8988T (cell line): ENCODE measurements at places on chromosomes 7 and 10.

DNA sequence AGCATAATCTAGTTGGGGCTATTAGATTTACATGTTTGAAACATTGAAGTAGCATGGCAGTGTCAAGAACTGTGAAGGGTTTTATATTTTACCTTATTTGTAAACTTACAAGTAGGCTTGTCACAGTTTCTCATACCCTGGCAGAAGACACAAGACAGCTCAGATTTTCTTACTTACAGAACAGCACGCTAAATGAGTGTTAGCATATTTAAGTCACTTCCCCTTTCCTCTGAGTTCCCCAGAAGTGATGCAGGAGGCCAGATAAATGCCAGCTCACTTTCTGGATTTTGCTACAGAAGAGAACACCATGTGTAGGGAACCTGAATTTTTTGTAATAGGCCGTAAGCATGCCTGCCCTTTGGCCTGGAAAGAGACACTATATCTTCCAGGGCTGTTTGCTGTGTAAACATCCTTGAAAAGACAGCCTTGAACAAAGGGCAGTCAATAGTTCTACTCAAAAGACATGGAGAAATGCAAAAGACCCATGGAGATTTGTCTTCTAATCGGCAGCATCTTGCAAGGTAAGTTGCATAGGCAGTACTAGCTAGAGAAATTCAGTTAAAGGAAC, 279.1 kb downstream of the PHF14 start:
- DNase-seq: no peak

GRCh38 chr7:133051066-133051465, 30.8 kb downstream of the CHCHD3 start:
- DNase-seq: no peak

- DNase-seq: no peak
These were observed 116.5 kb downstream of the ZNF438 start for GRCh38 chr10:30915146-30915545.

GRCh38 chr7:25586513-25586912, 358.2 kb upstream of the NPVF start:
- no peak for DNase-seq

- no peak for DNase-seq
These were observed 20.1 kb upstream of the EIF5AL1 start for GRCh38 chr10:79492256-79492655.

- DNase-seq: no peak
These were observed 436.0 kb downstream of the HTR7 start for GRCh38 chr10:90421874-90422273.

DNA sequence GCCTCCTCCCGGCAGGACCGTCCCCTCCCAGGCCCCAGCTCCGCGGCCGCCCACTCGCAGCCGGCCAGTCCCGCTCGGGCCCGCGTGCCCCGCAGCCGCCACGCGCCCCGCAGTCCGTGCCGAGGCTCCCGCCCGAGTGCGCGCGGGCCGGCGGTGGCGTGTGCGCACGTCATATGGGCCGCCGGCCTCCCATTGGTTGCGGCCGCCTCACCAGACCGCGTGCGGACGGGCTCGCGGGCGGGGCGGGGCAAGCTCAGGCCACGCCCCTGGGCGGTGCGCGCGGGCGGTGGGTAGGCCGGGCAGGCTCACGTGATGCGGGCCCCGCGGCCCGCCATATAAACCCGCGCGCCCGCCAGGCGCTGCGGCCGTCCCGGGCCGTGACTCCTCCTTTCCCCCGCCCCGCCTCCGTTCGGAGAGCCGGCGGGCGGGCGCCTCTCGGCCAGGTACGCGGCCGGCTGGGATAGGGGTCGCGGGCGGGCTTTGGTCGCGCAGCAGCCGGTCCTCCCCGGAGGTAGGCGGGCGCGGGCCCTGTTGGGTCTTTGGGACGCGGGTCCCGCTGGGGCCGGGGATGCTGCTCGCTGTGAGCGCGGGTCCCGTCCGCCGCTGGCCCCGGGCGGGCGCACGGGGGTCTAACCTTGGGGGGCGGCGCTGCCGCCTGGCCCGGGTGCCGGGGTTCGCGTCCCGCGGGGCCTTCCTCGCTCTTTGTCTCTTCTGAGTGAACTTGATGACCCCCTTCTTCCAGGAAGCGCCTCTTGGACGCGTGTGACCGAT, at the start of gene INSIG1:
INSIG1 (plus strand) TSS at position 362 of the 771 bp plus-strand sequence; CDS start at position 770, 408 bp downstream.
- DNase-seq: peak; percentile 87

- DNase-seq: no peak
These were observed 17.5 kb upstream of the TSGA13 start for GRCh38 chr7:130703851-130704250.

DNA sequence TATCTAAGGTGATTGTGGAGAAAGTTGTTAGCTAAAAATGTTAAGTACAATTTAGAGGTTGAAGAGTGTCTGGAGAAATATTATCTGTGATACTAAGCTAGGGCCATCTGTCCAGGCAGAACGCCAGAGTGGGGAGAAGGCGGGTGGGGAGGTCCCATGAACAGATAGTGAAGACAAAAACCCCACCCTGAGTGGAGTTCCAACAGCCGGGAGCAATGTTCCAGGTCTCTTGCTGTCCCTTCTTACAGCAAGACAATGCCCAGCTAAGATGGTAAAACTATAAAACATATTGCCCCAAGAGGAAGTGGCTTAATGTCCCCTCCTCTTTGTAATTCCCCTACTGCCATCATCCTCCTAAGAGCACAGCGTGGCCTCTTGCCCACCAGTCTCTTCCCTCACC, 10.4 kb upstream of the IL15RA start:
- no peak for DNase-seq

DNA sequence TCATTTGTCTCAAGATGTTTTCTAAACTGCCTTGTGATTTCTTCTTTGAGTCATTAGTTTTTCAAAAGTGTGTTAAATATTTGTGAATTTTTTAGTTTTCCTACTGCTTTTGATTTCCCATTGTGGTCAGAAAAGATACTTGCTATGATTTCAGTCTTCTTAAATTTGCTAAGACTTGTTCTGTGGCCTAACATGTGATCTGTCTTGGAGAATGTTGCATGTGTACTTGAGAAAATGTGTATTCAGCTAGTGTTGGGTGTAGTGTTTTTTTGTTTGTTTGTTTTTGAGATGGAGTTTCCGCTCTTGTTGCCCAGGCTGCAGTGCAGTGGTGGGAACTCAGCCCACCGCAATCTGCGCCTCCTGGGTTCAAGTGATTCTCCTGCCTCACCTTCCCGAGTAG, 28.6 kb downstream of the BMPR1A start:
- DNase-seq: no peak

DNA sequence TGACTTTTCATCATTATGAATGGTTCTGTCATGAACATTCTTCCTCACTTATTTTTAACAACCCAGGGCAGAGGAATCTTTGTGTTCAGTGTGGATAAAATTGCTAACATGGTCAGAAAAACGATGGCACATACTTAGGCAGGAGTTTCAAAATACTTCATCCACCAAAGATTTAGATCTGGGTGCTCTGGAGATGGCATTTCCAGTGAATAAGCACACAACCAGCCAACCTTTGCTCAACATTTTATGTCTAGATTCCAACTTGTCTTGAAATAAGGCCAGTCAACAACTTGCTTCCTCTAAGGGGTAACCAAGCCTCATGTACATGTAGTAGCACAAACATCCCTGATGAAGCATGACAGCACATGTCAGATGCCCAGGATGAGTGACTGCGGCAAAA, 33.4 kb upstream of the ADRB1 start:
- no peak for DNase-seq

DNA sequence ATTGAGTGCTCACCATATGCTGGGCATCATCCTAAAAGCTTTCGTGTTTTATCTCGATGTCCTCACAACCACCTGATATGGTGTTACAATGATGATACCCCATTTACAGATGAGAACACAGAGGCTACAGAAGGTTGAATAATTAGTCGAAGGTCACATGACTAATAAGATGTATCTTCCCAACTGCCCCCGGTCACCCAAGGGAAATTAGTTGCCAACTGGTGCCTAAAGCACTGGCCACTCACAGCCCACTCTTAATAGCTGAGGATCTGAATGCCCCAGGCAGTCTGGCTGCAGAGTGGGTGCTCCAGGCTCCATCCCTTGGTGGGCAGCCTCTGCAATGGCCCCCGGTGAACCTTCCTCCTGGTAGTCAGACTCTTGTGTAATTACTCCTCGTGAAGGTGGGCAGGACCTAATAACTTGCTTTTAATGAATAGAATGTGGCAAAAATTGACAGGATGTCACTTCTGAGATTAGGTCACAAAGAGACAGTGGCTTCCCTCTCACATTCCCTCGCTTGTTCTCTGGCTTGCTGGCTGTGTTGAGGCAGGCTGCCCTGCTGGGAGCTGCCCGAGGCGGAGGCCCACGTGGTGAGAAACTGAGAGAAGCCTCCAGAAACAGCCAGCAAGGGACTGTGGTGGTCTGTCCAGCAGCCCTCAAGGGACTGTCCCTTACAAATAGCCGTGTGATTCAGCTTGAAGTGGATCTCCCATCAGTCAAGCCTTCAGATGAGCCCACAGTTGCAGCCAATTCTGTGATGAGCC, 109.4 kb downstream of the ARHGAP22 start:
- DNase-seq: no peak
